ENCODE measurements at places on chromosomes 6 and 20.

DNA sequence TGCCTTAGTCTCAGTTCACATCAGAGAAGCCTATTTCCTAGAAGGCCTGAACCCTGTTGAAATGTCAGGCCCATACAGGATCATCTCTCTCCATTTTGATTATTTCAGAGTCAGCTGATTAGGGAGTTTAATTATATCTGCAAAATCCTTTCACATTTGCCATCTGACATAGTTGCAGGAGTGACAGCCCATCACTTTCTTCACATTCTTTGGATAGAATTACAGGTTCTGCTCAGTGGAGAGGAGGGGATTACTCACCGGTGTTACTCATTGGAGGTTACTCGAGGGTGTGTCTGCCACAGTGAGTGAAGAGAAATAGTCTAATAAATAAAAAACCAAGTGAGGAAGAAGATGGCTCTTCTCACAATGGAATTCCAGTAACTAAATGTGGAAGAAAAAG, 216.8 kb downstream of the TMEM242 start:
- no peak for DNase-seq

- no peak for DNase-seq
Measured at GRCh38 chr6:6823568-6824224, 235.2 kb downstream of the LY86 start.

- DNase-seq: peak; percentile 53
Measured at GRCh38 chr6:25366903-25367545, 87.8 kb downstream of the CARMIL1 start.

- peak; percentile 98 for DNase-seq
Measured at GRCh38 chr20:23361476-23362391, at the start of gene GZF1. Gene GZF1 (plus strand): TSS chr20:23362182. CDS start chr20:23364384, 2,202 bp downstream.

DNA sequence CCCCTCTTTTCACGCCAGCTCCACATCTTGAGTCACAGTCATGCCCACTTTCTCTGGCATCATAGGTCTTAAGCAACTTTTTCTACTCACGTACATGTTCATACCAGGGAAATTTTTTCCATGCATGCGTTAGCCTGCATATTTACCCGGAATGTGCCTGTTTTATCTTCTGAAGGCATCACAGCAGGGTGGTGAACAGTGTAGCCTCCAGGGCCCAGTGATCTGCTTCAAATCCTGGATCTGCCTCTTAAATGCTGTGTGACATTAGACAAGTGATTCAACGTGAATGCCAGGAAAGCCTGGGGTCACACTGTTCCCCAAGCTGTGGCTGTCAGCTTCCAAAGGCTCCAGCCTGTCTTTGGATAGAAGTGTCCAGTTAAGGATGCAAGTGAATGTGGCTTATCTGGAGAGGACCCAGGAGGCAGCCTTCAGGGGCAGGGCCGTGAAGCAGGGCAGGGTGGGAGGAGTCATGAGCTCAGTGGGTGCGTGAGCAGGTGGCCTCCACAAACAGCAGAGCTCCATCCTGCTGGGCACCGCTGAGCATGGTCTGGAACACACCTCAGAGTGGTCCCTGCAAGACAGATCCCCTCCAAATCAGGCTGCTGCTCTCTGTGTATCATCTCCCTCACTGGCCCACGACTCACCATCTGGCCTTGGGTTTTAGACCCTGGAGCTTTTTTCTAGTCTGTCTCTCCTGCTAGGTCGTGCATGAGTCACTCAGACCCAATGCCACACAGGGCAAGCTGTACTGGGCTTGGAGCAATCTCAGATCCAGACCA, 30.4 kb upstream of the CD93 start:
- DNase-seq: no peak

- DNase-seq: peak; percentile 25
Measured at GRCh38 chr6:112029045-112029822, 24.7 kb upstream of the CCN6 start.

DNA sequence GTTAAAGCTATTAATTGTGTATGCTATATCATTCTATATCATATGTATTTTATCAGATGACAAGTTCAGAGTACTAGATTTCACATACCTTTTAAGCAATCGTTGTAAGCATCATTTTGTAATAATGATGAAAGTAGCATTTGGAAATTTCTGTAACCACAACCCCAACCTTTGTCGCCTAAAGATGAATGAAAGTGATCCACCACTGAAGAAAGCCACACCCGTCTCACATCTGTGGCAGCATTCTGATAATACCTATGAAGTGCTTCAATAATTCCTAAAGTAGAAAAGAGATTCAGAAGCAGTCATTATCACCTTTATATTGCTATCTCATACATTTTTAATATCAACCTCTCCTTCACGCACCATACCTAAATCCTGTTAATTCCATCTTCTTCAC, 16.6 kb downstream of the ZUP1 start:
- DNase-seq: no peak

GRCh38 chr6:87756858-87757257, 54.8 kb upstream of the AKIRIN2 start:
- DNase-seq: no peak

GRCh38 chr6:4883298-4883697, 107.1 kb downstream of the CDYL start:
- no peak for DNase-seq

DNA sequence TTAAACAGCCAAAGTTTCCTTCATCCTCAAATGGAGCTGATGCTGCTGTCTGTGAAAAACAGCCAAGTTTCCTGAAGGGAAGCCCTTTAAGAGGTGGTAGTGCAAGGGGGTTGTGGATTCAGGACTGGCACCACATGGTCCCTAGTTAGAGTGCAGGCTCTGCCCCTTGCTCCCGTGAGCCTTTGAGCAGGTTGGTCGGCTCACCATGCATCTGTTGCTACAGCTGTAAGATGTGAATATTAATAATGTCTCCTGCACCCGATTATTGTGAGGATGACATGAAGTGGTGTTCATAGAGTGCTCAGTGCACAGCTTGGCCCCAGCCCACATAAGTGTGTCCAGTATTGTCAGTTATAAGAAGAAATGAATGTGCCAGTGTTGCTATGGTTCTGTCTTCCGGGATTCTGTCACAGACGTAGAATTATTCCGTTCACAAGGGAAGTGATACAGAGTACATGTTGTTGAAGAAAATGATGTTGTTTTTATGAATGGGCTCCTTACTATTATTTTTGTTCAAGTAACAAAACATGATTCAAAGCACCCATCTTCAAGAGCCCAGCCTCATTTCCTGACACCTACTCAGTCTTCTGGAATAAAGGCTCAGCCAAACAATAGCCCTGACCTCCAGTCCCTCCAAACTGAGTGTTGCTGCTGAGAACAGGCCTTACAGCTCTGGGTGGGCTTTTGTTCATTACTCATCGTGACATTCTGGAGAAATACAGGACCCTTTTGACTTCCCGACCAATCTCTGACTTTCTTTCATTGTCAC, 2.9 kb upstream of the PKIG start:
- no peak for DNase-seq

DNA sequence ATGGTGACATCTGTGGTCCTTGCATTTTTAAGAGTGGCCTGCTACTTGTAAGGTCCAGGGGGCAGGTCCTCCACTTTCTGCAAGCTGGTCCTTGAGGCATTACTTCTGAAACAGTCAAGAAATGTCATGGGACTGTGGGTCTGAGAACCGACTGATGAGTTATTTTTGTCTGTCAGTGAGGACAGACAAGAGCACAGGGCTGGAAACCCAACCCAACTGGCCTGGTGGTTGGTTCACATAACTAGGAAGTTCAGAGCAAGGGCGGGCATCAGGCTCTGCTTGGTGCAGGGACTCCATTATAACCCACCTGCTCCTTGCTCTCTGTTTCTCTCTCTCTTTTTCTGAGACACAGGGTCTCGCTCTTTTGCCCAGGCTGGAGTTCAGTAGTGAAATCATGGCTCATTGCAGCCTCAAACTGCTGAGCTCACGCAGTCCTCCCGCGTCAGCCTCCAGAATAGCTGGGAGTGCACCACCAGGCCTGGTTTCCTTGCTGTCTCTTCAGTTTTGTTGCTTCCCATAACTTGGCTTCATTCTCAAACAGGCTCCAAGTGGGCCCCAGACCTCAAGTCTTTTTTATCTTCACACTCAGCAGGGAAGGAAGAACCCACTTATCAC, 9.2 kb downstream of the CST3 start:
- DNase-seq: no peak

GRCh38 chr6:46378882-46379416, 112.3 kb downstream of the RCAN2 start:
- no peak for DNase-seq

GRCh38 chr6:130717657-130718056, 109.5 kb upstream of the SMLR1 start:
- DNase-seq: no peak

- no peak for DNase-seq
Measured at GRCh38 chr6:53294095-53294494, 54.7 kb downstream of the ELOVL5 start.

DNA sequence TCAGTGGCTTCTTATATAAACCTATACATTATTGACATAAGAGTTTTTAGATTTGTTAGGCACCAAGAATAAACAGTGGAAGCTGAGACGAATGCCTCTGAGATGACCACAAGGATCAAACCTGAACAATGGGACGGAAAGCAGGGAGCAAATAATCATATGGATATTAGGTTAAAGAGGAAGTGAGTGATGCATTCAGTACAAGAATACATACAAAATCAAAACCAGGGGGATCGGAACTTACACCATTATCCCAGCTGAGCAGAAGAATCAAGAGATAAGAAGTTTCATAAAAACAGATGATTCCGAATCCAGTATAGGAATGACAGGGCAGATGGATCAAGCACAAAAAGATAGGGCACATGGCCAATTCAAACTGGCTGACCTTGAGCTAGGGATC, 21.9 kb upstream of the CNKSR3 start:
- DNase-seq: no peak

- DNase-seq: no peak
Measured at GRCh38 chr6:7691675-7692452, 34.0 kb upstream of the BMP6 start.

DNA sequence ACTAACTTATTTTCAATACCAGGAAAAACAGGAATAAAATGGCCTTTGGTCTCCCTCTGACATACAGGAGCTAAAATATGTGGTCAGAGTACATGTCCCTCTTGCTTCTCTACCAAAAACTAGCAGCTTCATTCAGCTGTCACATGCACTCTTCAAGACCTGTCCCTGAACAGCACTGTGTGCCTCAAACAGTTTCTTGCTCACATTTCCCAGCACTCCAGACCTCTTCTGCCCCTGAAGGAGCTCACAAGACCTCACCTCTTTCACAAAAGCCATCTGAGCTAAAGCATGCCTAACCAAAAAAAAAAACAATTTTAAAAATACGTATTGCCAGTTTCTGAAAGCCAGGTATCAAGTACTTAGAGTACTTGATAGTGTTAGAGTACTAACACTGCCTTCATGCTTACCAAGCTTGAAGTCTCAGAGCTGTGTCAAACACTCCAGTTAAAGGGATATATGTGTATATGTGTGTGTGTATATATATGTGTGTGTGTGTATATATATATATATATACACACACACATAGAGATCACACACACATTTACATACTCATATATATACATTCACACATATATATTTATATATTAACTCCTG, 148.3 kb upstream of the POU3F2 start:
- DNase-seq: no peak

- DNase-seq: no peak
Measured at GRCh38 chr20:6122873-6123648, at the start of gene FERMT1. Gene FERMT1 (minus strand): TSS chr20:6123030. CDS start chr20:6119554, 3,476 bp downstream.

DNA sequence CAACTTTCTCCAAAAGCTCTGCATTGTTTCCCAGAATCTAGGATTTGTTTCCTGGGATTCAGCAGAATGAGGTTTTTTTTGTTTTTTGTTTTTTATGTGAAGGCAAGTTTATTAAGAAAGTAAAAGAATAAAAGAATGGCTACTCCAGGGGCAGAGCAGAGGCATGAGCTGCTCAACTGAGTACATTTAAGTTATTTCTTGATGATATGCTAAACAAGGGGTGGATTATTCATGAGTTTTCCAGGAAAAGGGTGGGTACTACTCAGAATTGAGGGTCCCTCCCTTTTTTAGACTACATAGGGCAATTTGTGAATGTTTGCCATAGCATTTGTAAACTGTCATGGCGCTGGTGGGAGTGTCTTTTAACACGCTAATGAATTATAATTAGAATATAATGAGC, 292.5 kb upstream of the SGK1 start:
- DNase-seq: no peak

DNA sequence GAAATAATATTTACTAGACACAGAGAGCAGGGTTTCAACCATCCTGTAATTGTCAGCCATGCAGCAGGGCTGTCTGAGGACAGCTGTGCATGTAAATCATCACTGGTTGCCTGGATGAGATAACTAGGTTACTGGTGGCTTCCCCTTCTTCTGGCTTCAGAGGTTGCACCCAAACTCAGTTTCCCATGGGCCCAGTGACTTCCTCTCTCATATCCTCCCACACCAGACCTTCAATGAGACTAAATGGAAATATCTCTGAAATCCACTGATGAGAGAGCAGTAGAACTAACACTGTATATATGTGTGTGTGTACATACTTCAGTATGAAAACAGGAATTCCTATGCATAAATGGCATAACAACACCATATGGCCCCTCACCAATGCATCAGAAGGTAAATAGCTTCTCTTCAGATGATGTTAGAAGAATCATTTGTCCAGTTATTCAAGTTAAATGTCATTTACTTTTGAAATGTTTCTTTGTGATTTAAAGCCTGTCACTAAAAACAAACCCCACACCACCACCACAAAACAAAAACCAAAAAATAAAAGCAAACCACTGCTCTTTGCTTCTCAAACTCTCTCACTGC, 51.0 kb upstream of the IL20RA start:
- peak; percentile 17 for DNase-seq

- no peak for DNase-seq
Measured at GRCh38 chr20:51756653-51757052, 11.5 kb downstream of the ATP9A start.

GRCh38 chr20:32605167-32605656, 20.1 kb upstream of the NOL4L start:
- DNase-seq: no peak

GRCh38 chr6:24779416-24780016, 4.8 kb downstream of the GMNN start:
- DNase-seq: no peak

- DNase-seq: no peak
Measured at GRCh38 chr6:9252799-9253198, 817.5 kb upstream of the SLC35B3 start.

GRCh38 chr6:135938576-135939207, 87.2 kb downstream of the PDE7B start:
- no peak for DNase-seq

DNA sequence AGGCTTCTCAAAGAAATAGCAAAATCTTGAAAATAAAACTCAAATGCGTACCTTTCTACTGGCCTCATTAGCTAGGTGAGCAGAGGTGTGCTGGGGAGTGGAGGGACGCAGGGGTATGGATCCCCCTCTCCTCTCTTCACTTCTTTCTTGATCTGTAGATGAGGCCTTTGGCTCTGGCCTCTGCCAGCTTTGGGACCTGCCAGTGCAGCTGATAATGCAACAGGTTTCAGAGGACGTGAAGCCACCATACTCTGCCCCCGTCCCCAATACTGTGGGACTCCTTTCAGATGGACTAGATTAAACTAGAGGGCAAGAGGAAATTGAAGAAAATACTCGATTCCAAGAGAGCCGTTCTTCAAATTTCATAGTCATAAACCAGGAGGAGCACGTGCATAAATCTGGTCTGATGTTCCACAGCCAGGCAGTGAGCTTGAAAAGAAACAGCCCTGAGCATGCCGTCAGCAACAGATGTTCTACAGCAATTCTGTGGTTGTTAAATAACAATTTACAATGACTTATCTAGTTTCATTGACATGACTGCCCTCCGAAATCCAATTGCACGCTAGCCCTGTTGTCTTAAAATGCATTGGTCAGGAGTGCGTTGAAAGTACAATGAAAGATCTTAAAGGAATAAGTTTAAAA, 245.3 kb upstream of the FOXQ1 start:
- DNase-seq: no peak

- no peak for DNase-seq
Measured at GRCh38 chr6:104928141-104928540, 28.8 kb upstream of the LIN28B start.

- no peak for DNase-seq
Measured at GRCh38 chr20:41798930-41799502, 180.8 kb upstream of the CHD6 start.

Measured in central memory CD4-positive, alpha-beta T cell (primary cell).